ENCODE measurements at places on chromosomes 5 and 9. TPM values are rescaled to one million over a fixed set of nuclear protein-coding genes. Genes with fewer than 3 reads are reported as not detected.

GRCh38 chr5:39021413-39021812 lies 52.8 kb downstream of the RICTOR start:
- no peak for DNase-seq

GRCh38 chr9:99488131-99489059 lies 266.3 kb downstream of the SEC61B start:
- DNase-seq = no peak

GRCh38 chr9:5767968-5768932 lies 64.7 kb downstream of the ERMP1 start:
- no peak for DNase-seq

GRCh38 chr9:134229466-134230091 lies 65.2 kb upstream of the RNU6ATAC start:
- no peak for DNase-seq

DNA sequence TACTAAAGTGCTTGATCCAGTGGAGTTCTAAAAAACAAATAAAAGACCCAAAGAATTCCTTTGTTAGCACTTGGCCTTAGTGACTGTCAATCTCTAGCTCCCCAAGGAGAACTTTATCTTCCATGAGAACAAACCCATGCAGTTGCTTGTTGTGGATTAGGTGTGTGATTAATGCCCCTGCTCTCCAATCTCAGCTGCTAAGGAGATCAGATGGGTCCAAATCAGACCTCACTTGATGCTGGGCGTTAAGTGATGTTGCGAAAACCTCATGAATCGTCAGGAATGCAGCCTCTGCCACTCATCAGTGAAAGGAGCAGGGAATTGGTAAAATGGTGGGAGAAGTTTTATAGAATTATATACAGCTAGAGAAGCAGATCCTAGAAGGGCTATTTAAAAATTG lies 133.7 kb downstream of the DMAC1 start:
- no peak for DNase-seq

GRCh38 chr9:6152788-6153187 lies 62.8 kb upstream of the IL33 start:
- DNase-seq = no peak

GRCh38 chr9:1604942-1605560 lies 410.1 kb upstream of the SMARCA2 start:
- peak; percentile 15 for DNase-seq

DNA sequence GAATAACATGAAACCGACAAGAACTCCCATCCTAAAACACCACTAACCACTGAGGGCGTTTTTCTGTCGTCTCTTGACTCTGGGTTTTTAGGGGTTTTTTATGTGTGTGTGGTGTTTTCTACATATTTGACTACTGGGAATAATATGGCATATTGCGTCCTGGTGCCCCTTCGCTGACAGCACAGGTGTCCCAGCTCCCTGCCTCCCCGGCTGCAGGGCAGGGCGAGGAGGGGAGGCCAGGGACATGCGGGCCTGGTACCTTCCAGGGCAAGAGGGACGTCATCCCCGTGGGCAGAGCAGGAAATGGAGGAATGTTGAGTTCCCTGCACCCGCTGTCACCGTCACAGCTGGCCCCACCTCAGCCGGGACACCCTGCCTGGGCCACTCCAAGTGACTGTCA lies 34.8 kb downstream of the VAV2 start:
- DNase-seq = no peak

GRCh38 chr5:129569295-129569694 lies 109.2 kb downstream of the ADAMTS19 start:
- DNase-seq = no peak

GRCh38 chr5:159102311-159102934 lies 2.7 kb upstream of the EBF1 start:
- DNase-seq = no peak

DNA sequence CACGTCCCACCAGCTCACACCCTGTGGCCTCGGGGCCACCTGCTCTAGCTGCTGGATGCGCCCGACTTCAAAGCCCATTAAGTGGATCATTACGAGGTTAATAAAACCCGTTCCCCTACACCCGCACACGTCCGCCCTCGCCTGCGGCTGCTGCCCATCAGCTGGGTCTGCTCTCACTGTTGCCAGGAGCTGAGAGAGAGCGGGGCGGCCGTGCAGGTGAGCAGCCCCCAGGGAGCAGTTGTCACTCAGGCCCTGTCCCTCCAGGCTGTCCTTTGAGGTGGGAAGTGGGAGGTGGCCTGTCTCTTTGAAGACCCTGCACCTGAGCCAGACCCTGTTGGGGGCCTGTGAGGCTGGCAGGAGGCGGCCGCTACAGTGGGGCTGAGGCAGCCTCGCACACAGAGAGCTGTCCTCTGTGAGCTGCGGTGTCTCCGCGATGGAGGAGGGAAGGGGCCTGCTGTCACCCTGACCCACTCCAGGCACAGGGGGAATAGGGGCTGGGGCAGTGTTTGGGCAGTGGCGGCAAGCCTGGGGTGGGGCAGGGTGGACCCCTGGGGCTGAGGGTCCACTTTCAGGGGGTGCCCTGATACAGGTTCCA lies 12.8 kb upstream of the UNC5A start:
- DNase-seq = no peak

- DNase-seq = no peak
Measured at GRCh38 chr9:32265037-32265436, 119.4 kb upstream of the ACO1 start.

GRCh38 chr9:92607773-92608172 lies 62.2 kb downstream of the IPPK start:
- DNase-seq = no peak

- DNase-seq = no peak
Measured at GRCh38 chr5:53133020-53133419, 23.5 kb upstream of the MOCS2 start.

GRCh38 chr5:88396751-88397281 lies 128.2 kb upstream of the TMEM161B start:
- DNase-seq = no peak

DNA sequence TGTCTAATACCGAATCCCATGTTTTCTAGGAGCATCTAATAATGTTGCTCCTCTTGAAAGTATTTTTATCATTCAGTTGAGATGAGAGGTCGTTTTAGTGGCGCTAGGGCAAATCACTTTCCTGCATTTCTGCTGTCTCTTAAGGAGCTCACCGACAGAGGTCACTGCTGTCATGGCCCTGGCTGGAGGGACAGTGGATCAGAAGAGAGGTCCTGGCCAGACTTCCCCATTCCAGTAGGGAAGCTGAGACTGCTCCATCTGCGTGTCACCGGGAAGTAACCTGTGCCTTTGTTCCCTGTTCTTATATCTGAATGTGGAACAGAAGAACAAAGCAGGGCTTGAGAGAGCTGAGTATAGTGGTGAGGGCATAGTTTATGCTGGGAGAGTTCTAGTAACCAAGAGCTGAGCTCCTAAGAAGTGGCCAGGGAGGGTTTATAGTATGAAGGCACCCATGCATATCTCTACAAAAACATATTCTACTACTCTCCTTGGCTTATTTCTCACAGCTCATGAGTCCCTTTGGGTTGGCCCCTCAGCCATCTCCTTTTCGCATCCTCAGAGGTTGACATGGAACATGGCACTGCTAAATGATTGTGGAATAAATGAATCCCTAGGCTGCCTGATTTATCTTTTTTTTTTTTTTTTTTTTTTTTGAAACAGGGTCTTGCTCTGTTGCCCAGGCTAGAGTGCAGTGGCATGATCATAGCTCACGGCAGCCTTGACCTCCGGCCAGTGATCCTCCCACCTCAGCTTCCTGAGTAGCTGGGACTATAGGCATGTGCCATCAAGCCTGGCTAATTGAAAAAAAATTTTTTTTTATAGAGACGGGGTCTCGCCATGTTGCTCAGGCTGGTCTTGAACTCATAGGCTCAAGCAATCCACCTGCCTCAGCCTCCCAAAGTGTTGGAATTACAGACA lies 27.2 kb downstream of the ATP6V0E1 start:
- DNase-seq = no peak

GRCh38 chr9:132622159-132622558 lies 39.8 kb downstream of the BARHL1 start:
- no peak for DNase-seq

DNA sequence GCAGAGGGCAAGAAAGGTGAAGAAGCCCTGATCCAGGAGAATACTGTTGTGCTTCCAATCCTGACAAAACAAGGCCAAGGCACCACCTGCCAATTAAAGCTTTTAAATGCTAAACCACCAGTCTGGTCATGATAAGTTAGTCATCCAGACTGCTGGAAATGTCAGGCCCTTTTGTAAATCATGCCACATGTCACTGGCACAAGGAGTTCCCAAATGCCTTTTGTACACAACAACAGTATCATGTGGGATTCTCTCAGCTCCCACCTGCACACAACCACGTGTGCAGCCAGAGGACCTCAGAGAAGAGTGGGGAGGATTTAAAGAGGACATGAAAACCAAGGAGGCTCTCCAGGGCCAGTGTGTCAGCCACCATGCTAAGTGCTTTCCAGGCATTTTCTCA lies 99.3 kb downstream of the CDK5RAP2 start:
- DNase-seq = no peak

DNA sequence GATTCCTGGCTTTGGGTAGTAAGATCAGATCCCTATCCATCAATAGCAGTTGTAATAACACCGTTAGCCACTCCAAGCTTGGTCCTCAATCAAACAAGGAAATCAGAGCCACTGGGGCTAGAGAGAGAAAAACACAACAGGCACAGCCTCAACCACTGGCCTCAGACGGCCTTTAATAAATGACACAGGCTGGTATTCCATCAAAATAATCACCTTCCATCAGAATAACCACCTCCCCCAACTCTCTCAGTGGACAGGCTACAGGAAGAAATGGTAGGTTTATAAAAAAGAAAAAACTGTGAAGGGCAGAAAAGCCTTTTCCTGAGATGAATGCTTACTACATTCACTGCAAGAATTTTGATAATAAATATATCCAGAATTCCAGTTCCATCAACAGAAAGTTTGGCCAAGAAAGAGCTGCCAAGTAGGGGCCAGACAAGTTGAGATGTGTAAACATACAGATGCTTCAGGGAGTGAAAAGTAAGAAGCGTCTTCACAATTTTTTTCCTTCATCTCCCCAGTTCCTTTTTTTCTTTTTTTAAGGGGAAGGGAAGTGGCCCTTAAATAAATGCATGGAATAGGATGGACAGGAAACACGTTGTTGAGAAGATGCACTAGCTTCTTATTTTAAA lies 5.5 kb downstream of the FOXD1 start:
- DNase-seq = no peak

GRCh38 chr9:104361207-104361606 lies 142.9 kb upstream of the OR13F1 start:
- DNase-seq = no peak

- DNase-seq = no peak
Measured at GRCh38 chr5:53871050-53871449, 310.6 kb downstream of the NDUFS4 start.

LRRTM2 gene
- not detected for total RNA-seq

SLC34A3 gene
- total RNA-seq = not detected

FBLL1 gene
- total RNA-seq = not detected

CAMSAP1 gene
- total RNA-seq = 20.4 TPM

C9orf72 gene
- total RNA-seq = 13.3 TPM

MROH2B gene
- total RNA-seq = not detected

PDZD2 gene
- total RNA-seq = not detected

SLC31A2 gene
- total RNA-seq = 3.0 TPM

OR1Q1 gene
- total RNA-seq = not detected

TCF7 gene
- total RNA-seq = 271 TPM

PPP6C gene
- 54.3 TPM for total RNA-seq

EPB41L4B gene
- total RNA-seq = not detected

All from activated CD4-positive, alpha-beta T cell treated with anti-CD3 and anti-CD28 coated beads, Interleukin-2, amount 10 ng/mL, durations not matched to agents 7 days and 5 days (primary cell).